ENCODE measurements at places on chromosomes 12 and 14.
A peak's percentile ranks its signal among the peaks of the same experiment; 100 is the strongest.

DNA sequence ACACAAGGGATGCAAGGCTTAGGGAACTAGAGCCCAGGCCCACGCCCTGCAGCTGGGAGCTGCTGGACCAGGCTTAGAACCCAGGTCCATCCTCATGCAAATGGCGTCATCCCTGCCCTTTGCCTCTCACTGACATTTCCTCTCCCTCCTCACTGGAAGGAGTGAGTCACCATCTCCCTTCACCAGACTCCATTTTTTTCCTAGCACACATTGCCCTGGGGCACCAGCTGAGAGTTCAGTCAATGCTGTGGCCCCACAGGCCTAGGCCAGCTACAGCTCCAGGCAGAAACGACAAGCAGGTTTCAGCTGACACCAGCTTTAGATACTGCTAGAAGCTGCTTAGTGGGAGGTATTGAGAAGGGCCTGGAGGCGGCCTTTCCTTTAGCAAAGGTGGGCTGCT is 98.9 kb downstream of the RIMBP2 start:
- no peak for DNase-seq

DNA sequence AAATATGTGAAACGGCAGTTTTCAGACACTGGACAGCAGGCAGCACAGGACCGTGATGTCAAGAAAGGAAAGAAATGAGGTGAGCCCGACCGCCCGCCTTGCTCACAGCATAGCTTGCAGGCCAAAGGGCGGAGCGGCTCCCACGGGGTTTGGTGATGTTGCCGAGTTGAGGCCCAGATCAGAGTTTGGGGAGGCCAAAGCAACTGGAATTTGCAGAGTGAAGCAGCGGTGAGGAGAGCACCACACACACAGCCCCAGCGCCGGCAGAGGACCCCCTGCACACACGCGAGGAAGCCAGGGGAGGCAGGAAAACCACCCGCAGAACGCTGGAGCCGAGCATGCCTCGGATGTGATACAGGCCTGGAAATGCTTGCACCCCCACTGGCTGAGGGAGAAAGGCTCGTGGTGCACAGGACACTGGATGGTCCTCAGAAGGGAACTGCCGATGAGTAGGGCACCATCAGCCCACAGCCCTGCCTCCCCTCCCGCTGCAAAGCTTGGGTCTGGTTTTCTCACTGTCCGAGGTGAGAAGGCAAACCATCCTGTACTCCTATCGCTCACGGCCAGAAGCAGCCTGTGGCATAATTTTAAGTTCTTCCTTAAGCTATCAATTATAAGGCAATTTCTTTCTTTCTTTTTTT is 25.7 kb upstream of the PLD4 start:
- DNase-seq = no peak

- DNase-seq = no peak
Observed at GRCh38 chr12:42588524-42589464, 752 bp downstream of the PRICKLE1 start.

DNA sequence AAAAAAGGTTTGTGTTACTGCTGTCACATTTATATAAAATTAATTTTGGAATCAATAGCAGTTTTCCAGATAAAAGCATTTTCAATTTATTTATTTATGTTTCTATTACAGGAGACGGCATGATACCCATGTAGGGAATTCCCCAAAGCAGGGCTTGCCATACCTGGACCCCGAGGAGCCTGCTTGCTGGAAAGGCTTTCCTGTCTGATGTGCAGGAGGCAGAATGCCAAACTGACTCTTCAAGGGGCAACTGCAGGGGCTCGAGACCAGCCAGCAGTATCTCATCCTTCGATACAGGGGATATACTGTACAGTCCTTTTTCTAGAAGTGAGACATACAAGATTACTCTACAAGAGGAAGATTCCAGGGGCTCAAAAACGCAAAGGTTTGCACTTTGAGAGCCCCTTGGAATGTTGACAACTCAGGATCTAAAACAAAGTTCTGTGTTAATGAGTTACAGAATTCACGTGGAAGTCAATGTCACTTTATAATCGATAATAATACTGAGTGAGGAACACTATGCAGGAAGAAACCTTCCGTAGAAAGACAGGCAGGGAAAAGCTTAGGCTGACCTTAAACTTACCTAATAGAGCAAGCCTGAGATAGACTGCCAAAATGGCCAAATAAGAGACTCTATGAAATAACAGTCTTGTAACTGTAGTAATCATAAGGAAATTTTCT is 38.6 kb downstream of the ZNF664 start:
- DNase-seq = no peak

GRCh38 chr12:116977465-116978380 is 67.0 kb downstream of the FBXW8 start:
- DNase-seq = no peak

DNA sequence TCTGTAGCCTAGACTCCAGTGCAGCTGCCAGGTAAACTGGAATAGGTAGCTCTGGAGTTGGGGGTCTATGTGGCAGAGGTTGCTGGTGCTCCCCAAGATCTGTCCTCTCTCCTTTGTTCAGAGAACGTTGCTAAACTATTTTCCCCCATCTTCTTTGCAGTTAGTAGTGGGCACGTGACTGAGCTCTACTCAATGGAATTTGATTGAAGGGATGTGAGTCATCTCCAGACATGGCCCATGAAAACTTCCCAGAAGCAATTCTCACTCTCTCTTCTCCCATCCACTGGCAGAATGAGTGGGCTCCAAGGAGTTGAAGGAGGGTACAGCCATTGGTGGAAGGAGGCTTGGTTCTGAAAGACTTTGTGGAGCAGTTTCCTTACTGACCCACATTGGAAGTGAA is 44.0 kb downstream of the PAH start:
- DNase-seq = no peak

DNA sequence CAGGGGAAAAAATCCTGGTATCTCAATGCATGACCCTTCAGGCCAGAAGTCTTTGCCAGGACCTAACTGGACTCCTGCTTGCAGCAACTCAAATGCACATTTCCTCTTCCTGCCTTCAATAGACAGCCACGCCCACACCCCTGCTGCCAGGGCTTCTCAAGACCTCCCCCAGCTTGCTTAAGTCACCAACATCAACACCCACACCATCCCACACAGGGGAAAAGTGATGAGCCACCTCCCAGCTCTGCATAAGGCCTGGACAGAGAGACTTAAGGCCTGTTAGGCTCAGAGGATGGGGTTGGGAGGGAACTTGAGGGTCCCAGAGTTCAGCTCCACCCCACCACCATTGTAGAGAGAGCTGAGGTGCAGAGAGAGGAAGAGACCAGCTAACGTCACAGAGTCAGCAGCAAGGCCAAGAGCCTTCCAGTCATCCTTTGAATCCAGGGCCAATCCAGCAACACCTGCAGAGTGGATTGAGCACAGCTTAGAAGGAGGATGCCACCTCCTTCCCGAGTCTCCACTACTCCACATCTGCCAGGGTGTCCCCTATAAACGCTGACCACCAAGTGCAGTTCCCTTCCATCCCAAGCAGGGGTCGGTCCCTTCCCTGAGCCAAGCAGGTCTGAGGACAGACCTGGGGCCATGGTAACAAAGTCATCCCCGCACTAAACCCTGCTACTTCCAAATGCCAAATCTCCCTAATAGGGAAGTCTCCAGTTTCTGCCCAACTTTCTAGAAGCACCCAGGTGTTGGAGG is 50.0 kb downstream of the KDM2B start:
- DNase-seq = peak; percentile 55

DNA sequence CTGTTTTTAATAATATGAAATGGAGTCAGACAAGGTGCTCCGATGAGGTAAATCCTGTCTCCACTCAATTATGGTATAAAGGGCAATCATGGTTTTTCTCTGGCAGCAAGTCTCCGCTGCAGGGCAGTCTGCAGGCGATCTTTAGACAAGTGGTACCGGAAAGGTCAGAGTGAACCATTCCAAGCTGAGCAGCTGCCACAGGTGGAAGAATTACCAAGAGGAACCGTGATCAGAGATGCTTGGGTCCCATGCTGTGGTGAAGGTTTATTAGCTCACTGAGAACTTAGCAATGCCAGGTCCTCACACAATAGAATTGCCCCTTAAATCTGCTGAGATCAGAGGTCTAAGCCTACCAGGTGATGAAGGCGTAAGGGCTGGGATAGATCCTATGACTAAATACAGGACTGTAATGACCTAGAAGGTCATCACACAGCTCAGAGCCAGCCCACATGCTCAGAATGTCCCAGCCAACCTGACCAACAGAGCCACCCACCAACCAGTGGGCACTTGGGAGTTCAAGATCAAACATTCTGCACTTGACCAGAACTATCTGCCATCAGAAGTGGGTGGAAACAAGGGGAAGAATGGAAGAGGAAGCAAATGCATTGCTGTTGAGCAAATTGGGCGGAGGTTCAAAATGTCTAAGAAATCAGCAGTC is 175.2 kb upstream of the BCL2L14 start:
- no peak for DNase-seq
